HFFc6 (cell line): ENCODE measurements at places on chromosomes 12 and 14. TPM values are rescaled to one million over a fixed set of nuclear protein-coding genes. Genes with fewer than 3 reads are reported as not detected.

DNA sequence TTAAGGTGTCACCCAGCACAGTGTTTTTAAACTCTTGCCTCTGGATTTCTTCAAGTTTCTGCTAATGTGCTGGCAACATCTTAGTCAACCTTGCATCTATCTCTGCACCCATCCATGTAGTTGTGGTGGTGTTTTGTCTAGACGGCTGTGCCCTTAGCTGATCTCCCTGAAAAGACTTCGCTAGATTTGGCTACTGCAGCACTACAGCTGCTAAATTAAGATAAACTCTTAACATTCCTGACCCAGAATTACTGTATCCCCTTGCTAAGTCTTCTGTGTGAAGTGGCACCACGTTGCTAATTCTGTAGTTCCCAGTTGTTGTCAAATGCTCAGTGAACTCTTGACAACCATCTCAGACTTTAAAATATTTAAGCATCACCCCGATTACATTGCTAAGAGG lies 66.8 kb downstream of the SRGAP1 start:
- DNase-seq: no peak

- no peak for DNase-seq
These were observed 66.4 kb downstream of the DCAF5 start for GRCh38 chr14:69086537-69086936.

DNA sequence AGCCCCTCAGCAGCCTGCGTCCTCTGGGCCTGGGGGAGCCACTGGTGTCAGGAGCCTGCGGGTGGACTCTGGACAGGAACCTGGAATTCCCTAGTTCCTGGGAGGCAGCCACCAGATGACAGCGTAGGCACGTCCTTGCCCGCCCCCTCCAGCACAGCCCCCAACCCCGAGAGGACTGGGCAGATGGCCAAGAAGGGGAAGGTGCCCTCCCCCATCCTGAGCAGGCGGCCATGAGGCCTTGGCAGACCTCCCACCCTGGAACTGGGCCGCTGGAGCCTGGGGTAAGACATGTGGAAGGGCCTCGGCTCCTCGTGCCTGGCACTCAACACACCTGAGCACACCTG lies 60.4 kb upstream of the FBRSL1 start:
- DNase-seq: no peak

SPX gene
- not detected in 3 replicates for total RNA-seq

GRCh38 chr14:91872011-91872501 lies 4.7 kb upstream of the TC2N start:
- DNase-seq: no peak

SMOC1 gene
- not detected in 3 replicates for total RNA-seq

PTPN21 gene
- total RNA-seq: 23.6 and 23.7 TPM in 2 replicates

GTF2A1 gene
- 38.0 and 42.9 TPM in 2 replicates for total RNA-seq

- DNase-seq: no peak
These were observed 155.7 kb upstream of the PDZRN4 start for GRCh38 chr12:41032386-41032785.

CLEC9A gene
- total RNA-seq: not detected in 2 replicates

GRCh38 chr14:104640681-104641080 lies 36.1 kb upstream of the TMEM179 start:
- no peak for DNase-seq

DNA sequence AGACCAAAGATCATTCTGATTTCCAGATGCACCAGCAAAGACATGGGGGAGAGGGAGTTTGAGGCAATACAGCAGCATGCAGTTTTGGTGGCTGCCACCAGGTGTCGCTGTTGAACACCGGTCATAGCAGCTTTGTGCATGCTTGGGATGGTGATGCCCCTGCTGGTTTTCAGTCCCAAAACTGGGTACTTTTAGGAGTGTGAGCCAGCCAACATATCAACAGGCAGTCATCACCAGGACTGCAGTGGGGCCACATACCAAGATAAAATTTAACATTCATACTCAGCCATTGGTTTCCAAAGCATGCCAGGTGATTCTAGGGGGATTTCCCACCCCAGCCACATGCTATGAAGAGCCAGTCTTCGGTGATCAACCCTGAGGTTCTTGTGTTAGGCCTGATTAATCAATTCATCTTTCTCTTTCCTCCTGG lies 64.2 kb downstream of the PHETA1 start:
- no peak for DNase-seq

TPH2 gene
- total RNA-seq: not detected in 2 replicates

- DNase-seq: no peak
These were observed 26.8 kb downstream of the HCFC2 start for GRCh38 chr12:104091136-104091535.
